ENCODE measurements at places on chromosomes 5 and 9. TPM values are rescaled to one million over a fixed set of nuclear protein-coding genes. Genes with fewer than 3 reads are reported as not detected.

IFNE gene
- not detected for total RNA-seq

TCF7 gene
- 94.8 TPM for total RNA-seq

KCNT1 gene
- total RNA-seq: not detected

IFNA21 gene
- not detected for total RNA-seq

PCDHGB4 gene
- not detected for total RNA-seq

NEURL1B gene
- 0.16 TPM for total RNA-seq

EPB41L4A gene
- 0.28 TPM for total RNA-seq

INSYN2B gene
- total RNA-seq: not detected

DRD1 gene
- total RNA-seq: not detected

BHMT2 gene
- total RNA-seq: not detected

FOCAD gene
- total RNA-seq: 32.5 TPM

ADGRD2 gene
- not detected for total RNA-seq
